ENCODE measurements at places on chromosomes 3 and 15. TPM values are rescaled to one million over a fixed set of nuclear protein-coding genes. Genes with fewer than 3 reads are reported as not detected.
A peak's percentile ranks its signal among the peaks of the same experiment; 100 is the strongest.

DNA sequence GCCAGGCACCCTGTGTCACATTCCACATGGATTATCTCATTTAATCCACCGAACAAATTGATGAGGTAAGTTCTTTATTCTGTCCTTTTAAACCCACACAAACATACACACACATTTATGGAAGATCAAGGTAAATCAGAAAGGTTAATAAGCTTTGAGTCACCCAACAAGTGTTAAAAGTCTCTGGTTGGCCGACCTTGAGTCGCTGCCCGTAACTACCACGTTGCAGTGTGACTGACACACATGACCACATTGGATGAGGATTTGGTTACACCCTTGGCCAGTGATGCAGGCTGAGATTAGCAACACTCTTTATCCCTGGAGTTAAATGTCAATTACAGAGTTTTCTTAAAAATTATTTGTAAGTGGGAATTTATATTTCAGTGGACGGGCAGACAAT, 19.2 kb downstream of the FOXP1 start:
- DNase-seq, result no peak

DNA sequence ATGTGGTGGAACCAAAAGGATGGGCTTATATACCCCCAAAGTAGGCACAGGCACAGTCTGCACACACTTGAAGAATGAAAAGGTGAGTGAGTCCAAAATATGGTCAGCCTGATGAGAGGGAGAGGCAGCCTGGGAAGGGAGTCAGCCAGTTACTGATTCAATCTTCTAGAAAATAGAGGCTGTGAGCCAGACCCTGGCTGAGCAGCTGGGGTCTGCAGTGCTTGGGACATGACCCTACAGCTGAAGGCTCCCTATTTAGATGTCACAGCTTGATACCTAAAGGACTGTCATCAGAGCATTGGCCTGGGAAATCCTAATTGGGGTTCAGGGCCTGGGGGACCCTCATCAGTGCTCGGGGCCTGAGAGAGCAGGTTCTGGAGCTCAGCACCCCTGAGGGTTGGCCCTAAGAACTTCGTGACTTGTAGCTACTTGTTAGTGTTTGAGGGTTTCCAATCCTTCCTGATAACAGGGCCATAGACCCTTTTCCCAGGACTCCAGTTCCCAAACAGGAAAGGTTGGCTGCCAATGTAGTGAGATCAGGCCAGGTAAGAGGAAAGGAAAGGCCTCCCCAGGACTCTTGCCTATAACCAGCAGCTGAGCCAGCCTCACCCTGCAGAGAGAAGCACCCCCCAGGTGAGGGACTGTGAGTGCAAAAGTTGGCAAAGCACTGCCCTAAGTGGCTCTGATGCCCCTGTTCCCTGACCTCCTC, 54.7 kb upstream of the SLCO2A1 start:
- DNase-seq, result no peak

DNA sequence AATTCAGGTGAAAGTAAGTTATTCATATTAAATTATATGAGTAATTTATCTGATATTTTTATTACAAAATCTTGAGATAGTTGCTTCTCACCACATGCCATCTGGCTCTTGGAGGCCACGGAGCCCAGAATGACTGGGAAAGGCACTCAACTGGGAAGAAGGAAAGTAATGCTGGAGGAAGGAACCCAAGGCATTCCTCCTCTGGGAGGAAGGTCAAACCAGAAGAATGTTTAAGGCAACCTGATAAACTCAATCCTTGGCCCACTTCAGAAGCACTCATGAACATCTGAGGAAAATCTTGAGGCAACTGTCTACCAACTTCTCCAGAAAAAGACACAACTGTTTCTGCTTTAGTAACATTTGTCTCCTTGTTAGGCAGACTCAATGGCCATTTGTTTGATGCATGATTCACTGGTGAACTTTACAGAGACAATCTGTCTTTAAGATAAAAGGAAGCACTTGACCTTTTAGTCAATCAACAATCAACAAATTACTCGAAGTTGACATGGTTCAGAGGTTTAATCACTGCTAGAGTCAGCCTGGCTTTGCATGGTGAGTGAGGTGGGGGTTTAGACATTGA, 261.4 kb upstream of the MME start:
- no peak for DNase-seq

- no peak for DNase-seq
Observed at GRCh38 chr15:70055601-70056051, 42.1 kb downstream of the TLE3 start.

GRCh38 chr3:57961177-57961827, 46.9 kb upstream of the FLNB start:
- DNase-seq, result no peak

DNA sequence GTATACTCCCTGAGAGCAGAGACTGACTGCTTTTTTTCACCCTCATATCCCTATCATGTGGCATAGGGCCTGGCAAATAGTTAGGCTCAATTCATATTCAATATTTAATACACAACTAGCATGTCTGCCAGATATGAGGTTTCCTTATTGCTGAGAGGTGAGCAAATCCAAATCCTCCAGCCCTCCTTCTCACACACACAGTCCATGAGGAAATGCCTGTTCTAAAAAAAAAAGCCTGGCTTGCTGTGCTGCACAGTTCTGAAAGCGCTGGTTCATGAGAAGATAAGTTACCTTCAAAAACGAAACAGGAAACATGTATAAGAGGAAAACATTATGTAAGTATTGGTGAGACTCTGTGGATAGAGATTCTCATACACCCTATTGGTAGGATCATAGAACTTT, 15.5 kb upstream of the ACAP2 start:
- no peak for DNase-seq

DNA sequence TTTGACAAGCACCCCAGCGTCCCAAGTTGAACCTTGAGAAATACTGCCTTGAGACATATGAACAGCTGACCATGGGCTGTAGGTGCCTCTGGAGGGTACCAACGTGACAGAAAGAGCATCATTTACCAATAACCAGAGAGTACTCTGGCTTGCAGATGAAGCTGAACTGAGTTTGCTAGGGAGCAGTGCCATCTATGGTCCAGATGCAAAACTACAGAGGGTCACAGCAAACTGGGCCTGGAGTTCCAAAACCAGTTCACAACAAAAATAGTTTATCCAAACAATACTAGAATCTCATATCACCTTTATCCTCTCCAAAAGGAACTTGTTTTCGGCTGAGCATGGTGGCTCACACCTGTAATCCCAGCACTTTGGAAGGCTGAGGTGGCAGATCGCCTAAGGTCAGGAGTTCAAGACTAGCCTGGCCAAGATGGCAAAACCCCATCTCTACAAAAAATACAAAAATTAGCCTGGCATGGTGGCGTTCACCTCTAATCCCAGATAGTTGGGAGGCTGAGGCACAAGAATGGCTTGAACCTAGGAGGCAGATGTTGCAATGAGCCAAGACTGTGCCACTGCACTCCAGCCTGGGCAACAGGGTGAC, 69.3 kb downstream of the CHAC1 start:
- peak; percentile 21 for DNase-seq

DNA sequence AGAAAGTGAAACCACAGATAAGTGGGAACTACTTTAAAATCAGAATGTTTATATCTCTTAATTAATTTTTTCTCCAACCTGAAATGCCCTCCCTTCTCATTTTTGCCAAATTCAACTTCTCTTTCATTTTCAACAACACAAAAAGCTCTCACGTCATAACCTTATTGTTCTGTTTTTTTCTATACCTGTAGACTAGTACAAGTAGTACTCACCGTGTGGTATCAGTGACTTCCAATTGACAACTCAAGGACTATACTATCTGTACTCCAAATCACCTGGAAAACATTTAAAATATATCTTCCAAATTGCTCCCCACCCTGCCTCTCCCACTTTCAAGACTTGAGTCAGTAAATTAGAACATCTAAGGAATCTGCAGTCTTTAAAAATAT, 72.8 kb upstream of the ZNF280D start:
- DNase-seq, result no peak

- no peak for DNase-seq
Observed at GRCh38 chr3:25456723-25457670, 28.9 kb downstream of the RARB start.

- DNase-seq, result no peak
Observed at GRCh38 chr15:73082812-73083211, 30.5 kb downstream of the NEO1 start.

GRCh38 chr3:50414616-50415015, 55.3 kb upstream of the TMEM115 start:
- DNase-seq, result no peak

DNA sequence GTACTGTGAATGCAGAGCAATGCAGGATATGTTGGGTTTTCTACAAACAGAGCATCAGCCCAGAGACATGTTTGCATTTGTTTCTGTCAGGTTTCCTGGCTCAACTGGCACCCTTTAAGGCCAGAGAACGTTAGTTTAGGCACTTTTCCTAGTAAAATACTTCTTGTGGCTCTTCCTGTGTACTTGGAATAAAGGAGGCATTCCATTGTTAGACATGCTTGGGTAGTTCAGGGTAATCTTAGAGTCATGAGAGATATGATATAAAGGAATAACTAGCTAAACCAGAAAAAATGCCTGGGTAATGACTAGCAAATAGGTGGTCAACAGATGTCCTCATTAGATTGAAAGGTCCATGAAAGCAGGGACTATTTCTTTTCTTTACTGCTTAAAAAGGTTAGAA, 60.4 kb upstream of the RBM5 start:
- DNase-seq, result no peak

- DNase-seq, result no peak
Observed at GRCh38 chr3:179953993-179954870, 82.5 kb downstream of the PEX5L start.

DNA sequence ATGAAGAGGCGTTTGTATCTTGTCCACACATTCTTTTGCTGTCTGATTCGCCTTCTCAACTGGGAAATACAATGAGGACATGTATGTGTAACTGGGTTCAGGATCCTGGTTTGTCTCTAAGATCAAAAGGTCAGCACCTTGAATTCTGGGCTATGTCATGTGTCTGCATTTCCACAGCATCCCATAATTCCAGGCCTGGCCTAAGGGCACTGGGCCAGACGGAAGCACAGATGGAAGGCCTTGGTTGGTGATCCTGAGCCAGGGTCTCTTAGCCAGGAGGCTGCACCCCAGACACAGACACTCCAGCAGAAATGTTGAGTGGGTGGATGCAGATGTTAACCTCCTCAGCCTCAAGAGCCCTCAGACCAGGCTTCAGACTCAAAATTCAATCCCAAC, 23.7 kb upstream of the HERC1 start:
- DNase-seq, result no peak

GRCh38 chr3:141686466-141687291, 51.4 kb upstream of the RNF7 start:
- no peak for DNase-seq

- no peak for DNase-seq
Observed at GRCh38 chr3:31275583-31275982, 257.1 kb upstream of the STT3B start.

DNA sequence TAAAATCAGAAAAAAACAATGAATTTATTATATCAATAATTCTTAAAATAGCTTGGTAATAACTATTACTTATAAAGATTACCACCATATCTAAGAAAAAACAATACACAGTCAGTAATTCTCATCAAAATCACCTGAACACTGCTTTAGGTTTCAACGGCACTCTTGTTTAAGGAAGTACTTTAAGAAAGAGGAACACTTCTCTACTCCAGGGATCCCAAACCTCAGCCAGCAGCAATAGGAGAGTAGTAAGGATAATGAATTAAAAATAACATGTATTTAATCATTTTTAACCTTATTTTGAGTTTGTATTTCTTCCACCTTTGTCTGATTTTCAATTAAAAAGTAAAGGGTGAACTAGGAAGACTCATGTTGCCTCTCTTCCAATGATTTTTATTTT, 494.0 kb upstream of the NR2F2 start:
- DNase-seq, result no peak

- no peak for DNase-seq
Observed at GRCh38 chr15:41860049-41860828, 21.6 kb downstream of the PLA2G4B start.

- no peak for DNase-seq
Observed at GRCh38 chr3:197378985-197379718, 80.7 kb upstream of the DLG1 start.

GRCh38 chr15:89472785-89473256, 23.6 kb downstream of the RHCG start:
- no peak for DNase-seq

DNA sequence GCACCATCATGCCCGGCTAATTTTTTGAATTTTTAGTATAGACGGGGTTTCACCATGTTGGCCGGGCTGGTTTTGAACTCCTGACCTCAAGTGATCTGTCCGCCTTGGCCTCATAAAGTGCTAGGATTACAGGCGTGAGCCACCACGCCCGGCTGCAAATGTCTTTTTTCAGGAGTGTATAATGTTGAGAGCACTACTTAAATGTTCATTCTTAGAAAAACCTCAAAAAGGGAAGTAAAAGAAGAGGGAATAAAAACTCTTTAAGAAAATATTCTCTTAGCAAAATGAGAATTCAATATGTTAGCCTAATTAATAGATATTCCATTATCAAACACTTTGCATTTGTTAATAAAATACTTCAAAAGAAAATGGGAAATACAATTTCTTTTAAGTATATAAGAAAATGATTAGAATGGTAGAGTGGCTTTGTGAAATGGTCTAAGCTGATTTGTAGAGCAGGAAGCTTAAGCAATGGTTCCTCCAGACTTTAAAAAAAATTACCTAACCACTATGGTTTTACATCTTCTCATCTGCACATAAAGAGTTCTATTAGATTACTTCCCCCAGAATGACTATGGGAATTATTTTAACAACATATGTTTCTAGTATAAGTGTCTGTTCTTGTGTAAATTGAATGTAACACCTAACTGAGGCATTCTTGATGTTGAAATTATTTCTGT, 226.7 kb upstream of the ALCAM start:
- DNase-seq, result no peak

GRCh38 chr3:73432023-73432705, 192.6 kb downstream of the PDZRN3 start:
- DNase-seq, result no peak

DNAJB8 gene
- total RNA-seq, result not detected

ABHD2 gene
- total RNA-seq, result 38.7 TPM

TCTA gene
- total RNA-seq, result 17.7 TPM

CSPG4 gene
- 2.2 TPM for total RNA-seq

MRAS gene
- total RNA-seq, result 0.45 TPM

IQCH gene
- total RNA-seq, result 0.96 TPM

CFAP100 gene
- total RNA-seq, result not detected

GPR176 gene
- total RNA-seq, result 0.21 TPM

HESX1 gene
- total RNA-seq, result 2.7 TPM

DPPA4 gene
- total RNA-seq, result 0.40 TPM

TUSC7 gene
- not detected for total RNA-seq

PATL2 gene
- total RNA-seq, result 10.7 TPM

C3orf20 gene
- 1.6 TPM for total RNA-seq

AQP9 gene
- 0.41 TPM for total RNA-seq

PCOLCE2 gene
- total RNA-seq, result 0.41 TPM
